Activated T-cell treated with anti-CD3 and anti-CD28 coated beads, Interleukin-2, amount 50 U/mL, for 24 hours (primary cell): ENCODE measurements at places on chromosomes 6 and 20.

DNA sequence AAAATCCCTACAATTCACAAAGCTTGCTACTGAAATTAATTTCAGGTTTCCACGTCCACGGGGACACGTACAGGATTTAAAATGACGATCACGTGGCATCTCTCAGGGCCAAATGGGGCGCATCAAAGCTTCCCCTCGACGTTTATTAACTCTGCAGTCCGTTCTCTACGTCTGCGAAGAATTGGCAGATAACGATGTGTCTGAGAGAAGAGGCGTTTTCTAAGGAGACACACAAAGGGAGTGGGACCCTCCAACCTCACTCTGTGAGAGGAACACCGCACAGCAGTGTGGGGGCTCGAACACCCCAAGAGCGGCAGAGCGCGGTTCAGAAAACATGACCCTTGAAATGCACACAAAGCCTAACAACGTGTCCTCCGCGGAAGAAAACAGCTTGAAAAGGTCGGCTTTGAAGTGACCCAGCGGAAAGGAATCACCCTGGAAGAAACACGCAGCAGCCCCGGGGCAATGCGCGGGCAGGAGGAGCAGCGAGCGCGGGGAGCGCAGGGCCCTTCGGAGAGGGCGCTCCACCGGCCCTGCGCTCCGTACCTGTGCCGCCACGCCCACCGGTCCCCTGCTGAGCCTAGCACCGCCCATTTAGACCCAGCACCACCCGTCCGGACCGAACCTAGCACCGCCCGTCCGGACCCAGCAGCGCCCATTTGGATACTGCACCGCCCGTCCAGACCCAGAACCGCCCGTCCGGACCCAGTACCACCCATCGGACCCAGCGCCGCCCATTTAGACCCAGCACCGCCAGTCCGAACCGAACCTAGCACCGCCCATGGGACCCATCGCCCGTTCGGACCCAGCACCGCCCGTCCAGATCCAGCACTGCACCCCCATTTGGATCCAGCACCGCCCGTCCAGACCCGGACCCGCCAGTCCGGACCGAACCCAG lies 1.1 kb upstream of the AFDN start:
- H3K27ac ChIP-seq, result no peak overlapping the region
- H3K4me1 ChIP-seq, result peaks cover 25% of the 10 kb centered on the region
- H3K36me3 ChIP-seq, result peaks cover 3% of the 10 kb centered on the region
- peaks cover 77% of the 10 kb centered on the region for H3K27me3 ChIP-seq
- DNase-seq, result peak; percentile 44
- peak overlapping the region; percentile 83 for H3K4me3 ChIP-seq

DNA sequence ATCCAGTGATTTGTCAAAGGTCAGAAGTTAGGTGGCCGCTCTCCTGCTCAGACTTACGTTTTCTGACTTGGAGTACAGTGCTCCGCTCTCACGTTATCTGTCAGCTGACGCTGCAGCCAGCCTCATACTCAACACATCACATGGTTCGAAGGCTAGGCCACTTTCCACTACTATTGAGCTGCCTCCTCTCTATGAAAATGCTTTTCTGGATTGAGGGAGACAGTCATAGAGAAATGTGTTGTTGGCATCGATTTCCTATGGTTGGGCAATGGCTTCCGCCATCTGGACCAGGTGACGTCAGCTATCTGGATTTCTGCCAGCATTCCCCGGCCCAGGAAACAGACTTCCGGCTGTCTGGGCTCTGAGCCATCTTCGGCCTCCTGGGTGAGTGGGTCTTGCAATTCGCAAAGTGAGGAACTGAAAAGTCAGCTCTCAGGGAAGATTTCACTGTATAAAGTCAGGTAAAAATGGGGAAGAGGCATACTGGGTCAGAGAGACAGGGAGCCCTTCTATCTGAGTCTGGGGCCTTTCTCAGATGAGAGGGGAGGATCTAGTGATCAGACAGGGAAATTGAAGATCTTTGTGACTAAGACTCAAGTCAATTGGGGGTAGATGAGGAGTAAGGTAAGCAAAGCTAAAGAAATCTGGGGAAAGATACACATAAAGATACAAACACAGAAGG lies 37.5 kb upstream of the IER3 start:
- H3K4me3 ChIP-seq, result peak overlapping the region; percentile 56
- H3K27ac ChIP-seq, result peak overlapping the region; percentile 85
- H3K36me3 ChIP-seq, result no peaks in the 10 kb centered on the region
- peaks cover 69% of the 10 kb centered on the region for H3K4me1 ChIP-seq

DNA sequence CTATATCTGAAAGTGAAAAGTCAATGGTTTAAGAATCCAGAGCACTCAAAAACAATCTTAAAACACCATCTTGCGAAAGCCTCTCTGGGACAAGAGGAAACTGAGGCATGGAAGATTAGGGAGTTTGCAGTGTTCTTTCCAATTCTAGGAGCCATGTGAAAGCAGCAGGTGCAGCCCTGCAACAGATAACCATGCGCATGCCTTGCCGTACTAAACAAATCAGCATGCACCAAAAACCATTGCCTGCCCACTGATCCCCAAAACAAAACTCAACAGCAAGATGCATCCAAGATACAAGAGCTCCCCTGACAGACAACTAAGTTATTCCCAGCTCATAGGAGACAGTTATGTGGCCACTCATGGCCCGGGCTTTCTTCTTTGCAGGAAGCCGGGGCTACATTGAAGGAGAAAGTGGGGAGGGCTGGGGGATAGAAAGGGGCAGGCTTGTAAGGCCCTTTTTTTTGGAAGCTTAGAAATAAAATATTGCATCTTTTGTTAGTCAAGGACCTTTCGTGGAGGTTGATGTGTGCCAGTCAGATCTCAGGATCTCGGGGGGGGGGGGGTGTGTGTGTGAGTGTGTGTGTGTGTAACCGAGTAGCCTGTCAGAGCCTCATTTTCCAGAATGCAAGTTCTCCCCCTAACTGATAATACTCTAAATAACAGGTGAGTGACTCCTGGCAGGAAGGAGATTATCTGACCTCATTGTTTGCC lies 178.4 kb downstream of the MBOAT1 start:
- H3K4me3 ChIP-seq, result no peak overlapping the region
- no peak for DNase-seq
- H3K27me3 ChIP-seq, result peaks cover 36% of the 10 kb centered on the region

- DNase-seq, result no peak
- H3K27ac ChIP-seq, result no peak overlapping the region
- H3K36me3 ChIP-seq, result no peaks in the 10 kb centered on the region
- H3K4me3 ChIP-seq, result no peak overlapping the region
These were observed 230.1 kb upstream of the PRND start for GRCh38 chr20:4491643-4492042.

DNA sequence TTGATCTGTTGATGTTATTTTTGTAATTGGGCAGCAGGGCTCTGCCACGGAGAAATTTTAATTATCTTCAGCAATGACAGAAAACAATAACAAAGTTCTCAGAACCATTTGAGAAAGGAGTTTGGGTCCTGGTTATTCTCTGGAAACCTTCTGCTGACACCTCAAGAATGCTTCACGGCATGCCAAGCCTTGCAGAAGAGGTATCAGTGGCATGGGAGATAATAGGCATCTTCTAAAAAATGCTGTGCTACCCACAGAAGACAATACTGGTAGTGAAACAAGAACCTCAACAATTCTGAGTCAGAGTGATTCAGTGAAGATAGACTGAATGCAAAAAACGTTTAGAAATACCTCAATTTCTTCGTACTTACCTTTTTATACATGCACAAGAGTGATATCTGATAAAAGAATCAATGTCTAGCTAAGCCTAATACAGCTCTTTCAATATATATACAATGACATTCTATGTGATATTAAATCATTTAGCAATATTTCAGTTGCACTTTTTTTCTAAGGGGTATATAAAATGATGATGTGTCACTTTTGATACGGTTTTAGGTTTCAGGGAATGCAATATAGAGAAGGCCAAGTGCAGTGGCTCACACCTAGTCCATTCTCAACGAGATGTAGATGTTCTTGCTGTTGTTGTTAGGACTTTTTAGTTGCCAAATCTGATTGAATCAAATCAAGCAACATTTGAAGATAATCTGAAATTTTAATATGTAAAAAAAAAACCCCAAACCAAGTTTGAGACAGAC lies 110.4 kb upstream of the COL21A1 start:
- peaks cover 1% of the 10 kb centered on the region for H3K4me1 ChIP-seq
- no peaks in the 10 kb centered on the region for H3K36me3 ChIP-seq
- DNase-seq, result no peak
- H3K27ac ChIP-seq, result no peak overlapping the region
- no peak overlapping the region for H3K4me3 ChIP-seq

DNA sequence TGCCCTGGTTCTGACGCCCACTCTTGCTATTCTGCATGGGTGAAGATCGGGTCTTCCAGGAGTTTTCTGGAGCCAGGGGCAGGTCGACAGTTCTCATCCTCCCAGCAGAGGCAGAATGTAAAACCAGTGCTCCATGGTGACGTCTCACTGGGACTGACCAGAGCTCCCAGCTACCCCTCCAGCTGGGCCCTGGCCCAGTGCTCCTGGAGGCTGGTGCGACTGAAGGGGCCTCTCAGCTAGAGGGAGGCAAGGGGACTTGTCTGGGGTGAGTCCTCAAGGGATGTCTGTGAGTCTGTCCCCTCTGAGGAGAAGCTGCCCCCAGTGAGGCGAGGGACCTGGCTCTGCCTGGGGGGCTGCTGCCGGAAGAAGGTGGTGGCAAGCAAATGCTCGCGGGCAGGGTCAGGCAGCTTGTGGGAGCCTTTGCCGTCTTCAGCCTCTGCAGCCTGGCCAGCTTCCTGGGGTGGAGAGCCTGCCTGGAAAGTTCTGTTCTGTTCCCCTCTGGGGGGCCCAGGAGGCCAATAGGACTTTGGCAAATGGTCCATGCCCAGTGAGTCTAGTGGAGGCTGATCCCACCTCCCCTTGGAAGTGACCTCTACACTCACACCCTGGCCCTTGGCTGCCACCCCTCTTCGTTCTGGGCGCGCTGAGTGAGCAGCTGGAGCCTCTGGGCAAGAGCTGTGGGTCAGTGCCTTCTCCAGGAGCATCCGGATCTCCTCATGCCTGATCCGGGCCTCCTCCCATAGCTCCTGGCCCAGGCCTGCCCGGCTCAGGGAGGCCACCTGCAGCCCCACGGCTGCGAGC lies 47.5 kb downstream of the KIAA1755 start:
- H3K36me3 ChIP-seq, result no peaks in the 10 kb centered on the region
- H3K27me3 ChIP-seq, result peaks cover 7% of the 10 kb centered on the region
- H3K4me1 ChIP-seq, result no peaks in the 10 kb centered on the region
- DNase-seq, result no peak

DNA sequence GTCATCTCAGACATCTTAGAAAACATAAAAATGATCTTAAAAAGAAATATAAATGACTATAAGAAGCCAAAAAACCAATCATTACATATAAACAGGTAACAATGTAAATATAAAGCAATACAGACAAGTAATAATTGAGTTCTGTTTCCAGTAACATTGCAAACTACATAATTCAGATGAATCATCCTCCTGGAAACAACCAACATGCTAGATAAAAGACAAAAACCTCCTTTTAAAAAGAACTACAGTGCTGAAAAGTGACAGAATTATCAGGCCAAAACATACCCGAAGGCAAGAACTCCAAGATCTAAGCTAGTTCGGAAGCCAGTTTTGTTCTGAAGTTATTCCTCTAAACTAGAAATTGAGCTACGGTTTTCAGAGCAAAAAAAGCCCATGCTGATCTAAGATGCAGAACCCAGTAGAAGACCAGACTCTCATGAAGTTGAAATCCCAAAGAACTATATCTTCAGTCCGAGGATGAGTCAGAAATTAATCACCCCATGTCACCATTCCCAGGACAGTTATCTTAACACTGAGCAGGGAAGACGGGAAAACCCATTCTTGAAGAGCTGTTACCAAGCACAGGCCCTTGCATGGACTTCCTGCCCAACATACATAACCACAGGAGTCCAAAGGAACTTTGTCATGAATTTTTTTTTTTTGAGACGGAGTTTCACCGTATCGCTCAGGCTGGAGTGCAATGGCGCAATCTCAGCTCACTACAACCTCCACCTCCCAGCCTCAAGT lies 9.8 kb downstream of the PGM3 start:
- no peaks in the 10 kb centered on the region for H3K27me3 ChIP-seq
- no peak overlapping the region for H3K27ac ChIP-seq

GRCh38 chr6:30259140-30260035 lies 46.2 kb upstream of the TRIM26 start:
- H3K4me1 ChIP-seq, result peaks cover 22% of the 10 kb centered on the region
- H3K27ac ChIP-seq, result peak overlapping the region; percentile 85
- H3K4me3 ChIP-seq, result peak overlapping the region; percentile 86
- DNase-seq, result peak; percentile 77

DNA sequence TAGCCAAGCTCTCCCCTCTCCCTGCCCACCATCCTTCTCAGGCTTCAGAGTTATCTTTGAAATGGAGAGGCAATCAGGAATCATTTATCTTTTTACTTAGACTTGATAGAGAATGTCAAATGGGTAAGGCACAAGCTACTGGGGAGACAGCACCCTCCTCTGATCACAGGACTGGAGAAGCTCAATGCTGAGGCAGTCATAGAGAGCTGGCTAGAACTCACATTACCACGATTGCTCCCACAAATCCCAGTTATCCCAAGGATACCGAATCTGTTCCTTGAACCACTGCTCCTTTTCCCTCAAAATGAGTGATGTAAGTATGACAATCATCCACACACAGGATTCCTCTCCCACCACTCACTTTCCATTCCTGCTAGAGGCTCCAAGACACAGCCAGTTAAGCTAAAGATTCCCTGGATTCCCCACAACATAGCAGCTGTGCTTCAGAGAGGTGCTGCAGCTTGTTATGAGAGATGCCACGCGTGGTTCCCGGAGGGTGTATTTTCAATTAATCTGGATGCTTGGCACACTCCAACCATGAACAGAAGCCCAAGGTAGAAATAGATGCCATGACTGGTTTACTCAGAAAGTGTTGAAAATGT lies 96.2 kb upstream of the VGLL2 start:
- no peak overlapping the region for H3K27ac ChIP-seq
- H3K27me3 ChIP-seq, result no peaks in the 10 kb centered on the region
- no peaks in the 10 kb centered on the region for H3K36me3 ChIP-seq
- H3K4me3 ChIP-seq, result no peak overlapping the region
- DNase-seq, result no peak
